IMR-90 (cell line): ENCODE measurements at places on chromosomes 7 and 10. TPM values are rescaled to one million over a fixed set of nuclear protein-coding genes. Genes with fewer than 3 reads are reported as not detected.

DNA sequence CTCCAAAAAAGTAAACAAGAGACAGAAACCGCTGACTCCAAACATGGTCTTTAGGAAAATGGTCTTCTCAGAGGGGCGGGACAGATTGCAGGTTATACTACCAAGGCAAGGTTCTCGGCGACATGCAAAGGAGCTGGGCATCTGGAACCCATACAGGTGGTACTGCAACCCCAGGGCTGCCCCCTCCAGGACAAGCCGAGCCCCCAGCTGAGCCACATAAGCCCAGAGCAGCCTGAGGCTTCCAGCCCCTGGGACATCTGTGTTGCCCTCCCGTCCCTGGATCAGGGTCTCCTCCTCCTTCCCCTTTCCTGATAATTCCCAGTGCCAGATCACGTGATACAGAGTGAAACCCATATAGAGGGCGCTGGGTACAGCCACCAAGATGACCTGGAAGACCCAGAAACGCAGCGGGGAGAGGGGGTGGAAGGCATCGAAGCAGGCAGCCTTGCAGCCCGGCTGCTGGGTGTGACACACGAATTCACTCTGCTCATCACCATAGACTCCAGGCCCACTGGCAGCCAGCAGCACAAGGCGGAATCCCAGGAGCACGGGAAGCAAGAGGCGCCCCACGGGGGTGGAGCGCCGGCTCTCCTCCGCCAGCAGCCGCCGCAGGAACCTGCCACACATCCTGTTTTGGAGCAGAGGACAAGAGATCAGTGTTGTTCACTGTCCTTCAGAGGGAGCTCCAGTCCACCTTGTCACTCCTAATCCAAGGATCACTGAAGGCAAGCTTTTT is at the start of gene GJC3:
Gene GJC3 (minus strand): TSS at position 627 of the 736 bp plus-strand sequence. CDS start 0 bp downstream, at position 627.
- DNase-seq = peak; percentile 52

MKI67 gene
- 36.4 and 39.2 TPM in 2 replicates for total RNA-seq

DNA sequence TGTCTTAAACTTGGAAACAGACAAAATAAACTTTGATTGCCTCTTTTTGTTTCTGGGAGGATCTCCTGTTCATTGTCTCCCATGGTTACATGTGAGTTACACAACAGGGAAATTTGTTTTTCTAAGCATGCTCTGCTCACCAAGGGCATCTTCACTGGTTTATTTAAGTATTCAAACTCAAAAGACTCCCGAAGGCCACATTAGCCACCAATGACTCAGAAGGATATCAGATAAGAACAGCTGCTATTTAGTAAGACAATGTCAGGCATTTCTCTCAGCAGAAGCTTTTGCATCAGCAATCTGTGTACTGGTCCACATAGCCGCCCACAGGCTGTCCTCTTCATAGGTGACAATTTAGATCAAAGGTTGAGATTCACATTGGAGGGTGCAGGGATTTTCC is 19.3 kb downstream of the OR6B1 start:
- peak; percentile 91 for DNase-seq

DNA sequence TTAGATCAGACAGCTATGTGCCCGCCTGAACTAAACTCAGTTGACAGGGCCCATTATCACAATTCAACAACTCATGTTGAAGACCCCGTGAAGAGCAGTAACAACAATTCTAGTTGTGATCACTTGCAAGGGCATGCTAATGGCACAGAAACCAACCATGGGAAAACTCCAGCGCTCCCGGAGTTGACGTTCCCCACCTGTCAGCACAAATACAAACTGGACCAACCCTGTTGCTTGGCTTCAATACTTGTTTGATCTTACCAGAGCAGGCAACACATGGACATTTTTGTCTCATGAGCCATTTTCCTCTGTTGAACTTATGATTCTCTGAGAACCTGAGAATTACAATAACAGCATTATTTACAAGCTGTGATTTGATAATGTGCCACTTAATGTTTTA is 119.0 kb upstream of the LANCL2 start:
- peak; percentile 81 for DNase-seq

- no peak for DNase-seq
These were observed 221.1 kb upstream of the PTN start for GRCh38 chr7:137564677-137565076.

- peak; percentile 52 for DNase-seq
These were observed 224.8 kb upstream of the LYZL1 start for GRCh38 chr10:29063806-29064644.

DNA sequence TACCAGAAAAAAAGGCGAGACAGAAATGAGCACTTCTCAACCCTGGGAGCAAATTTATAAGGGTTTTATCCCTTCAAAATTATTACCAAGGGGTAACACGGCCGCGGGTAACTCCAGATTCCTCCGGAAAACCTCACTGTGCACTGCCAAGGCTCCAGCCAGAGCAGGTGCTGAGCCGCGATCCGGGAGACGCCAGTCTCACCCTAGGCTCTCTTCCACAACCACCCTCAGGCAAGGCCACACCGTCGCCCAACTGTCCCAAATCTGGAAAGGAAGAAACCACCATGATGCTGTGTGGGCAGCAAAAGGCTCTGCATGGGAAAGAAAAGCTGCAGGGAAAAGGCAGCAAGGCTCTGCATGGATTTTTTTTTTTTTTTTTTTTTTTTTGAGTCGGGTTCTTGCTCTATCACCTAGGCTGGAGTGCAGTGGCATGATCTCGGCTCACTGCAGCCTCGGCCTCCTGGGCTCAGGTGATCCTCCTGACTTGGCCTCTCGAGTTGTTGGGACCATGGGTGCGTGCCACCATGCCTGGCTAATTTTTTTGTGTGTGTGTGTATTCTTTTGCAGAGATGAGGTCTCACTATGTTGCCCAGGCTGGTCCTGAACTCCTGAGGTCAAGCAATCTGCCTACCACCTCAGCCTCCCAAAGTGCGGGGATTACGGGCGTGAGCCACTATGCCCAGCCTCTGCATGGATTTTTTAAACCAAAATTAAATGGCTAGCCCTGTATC is 39.0 kb downstream of the MAD1L1 start:
- DNase-seq = no peak

MKRN1 gene
- 83.0 and 83.3 TPM in 2 replicates for total RNA-seq

DNA sequence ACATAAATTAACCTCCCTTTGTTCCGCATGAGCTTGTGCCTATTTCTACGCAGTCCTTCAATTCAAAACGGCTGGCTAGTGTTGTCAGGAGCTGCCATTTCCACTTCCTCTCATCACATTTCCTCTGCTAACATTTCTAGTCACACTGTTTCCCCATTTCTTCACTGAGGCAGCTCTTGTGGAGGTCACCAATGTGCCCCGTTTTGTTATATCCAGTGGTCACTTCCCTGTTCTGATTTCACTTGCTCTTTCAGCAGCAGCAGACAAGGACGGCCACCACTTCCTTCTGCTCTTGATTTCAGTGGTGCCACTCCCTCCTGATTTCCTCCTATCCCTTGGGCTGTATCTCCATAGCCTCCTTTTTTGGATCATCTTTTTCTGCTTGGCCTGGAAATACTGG is 64.8 kb upstream of the SEC61G start:
- DNase-seq = no peak

DNA sequence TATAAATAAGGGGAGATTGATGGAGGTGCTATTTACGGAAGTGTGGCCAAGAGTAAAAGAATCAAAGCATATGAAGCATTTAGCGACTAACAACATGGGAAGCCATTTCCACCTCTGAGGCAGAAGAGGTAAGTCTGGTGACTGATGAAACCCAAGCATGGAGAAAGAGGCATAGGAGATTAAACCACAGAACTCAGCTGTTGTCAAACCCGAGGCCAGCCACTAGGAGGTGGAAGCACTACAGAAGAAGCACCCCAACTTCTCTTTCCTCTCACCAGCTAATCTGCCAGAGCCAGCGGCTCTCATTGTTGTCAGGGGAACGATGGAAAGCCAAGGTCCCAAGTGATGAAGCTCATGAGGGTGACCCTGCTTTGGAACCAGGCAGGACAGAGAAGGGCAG is 19.6 kb upstream of the CNTNAP2 start:
- no peak for DNase-seq

- DNase-seq = no peak
These were observed 223.5 kb downstream of the CCDC3 start for GRCh38 chr10:12777840-12778585.

ASB10 gene
- total RNA-seq = not detected in 2 replicates

DNA sequence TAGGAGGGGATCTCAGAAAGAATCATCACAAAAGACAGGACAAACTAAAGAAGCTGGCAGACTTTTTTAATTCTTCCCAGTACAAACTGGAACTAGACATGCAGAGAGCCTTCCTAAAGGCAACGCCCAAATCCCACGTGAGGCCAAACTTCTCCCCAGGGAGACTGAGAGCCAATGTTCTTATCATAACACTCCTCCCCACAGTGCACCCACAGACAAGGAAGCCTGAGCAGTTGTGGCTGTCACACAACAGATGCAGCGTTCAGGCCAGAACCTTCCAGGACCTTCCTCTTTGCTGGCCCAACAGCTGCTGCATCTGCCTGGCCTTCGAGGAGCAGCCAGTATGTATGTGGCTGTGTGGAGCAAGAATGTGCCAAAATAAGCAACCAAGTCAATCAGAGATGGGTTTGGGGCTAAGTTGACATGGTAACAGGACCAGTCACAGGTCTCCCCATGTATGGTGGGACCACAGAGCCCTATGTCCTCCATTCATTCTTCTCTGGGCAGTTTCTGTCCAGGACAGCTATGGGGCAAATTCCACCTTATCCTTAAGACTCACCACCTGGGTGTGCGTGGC is 34.9 kb downstream of the SRPK2 start:
- DNase-seq = no peak

ARMC3 gene
- not detected in 2 replicates for total RNA-seq

SPDYE9 gene
- total RNA-seq = not detected in 2 replicates

BMPR1A gene
- total RNA-seq = 93.7 and 94.7 TPM in 2 replicates

AOAH gene
- not detected in 2 replicates for total RNA-seq

GRCh38 chr10:983971-984655 is 4.1 kb upstream of the GTPBP4 start:
- DNase-seq = peak; percentile 85
